Stimulated activated effector memory CD8-positive, alpha-beta T cell treated with anti-CD3 and anti-CD28 coated beads, Interleukin-12 subunit alpha, Interleukin-12 subunit beta, amount 100 ng/mL, for 72 hours (primary cell): ENCODE measurements at places on chromosomes 11 and 22.

- no peak for DNase-seq
These were observed 193.5 kb upstream of the PITPNB start for GRCh38 chr22:28112548-28113043.

DNA sequence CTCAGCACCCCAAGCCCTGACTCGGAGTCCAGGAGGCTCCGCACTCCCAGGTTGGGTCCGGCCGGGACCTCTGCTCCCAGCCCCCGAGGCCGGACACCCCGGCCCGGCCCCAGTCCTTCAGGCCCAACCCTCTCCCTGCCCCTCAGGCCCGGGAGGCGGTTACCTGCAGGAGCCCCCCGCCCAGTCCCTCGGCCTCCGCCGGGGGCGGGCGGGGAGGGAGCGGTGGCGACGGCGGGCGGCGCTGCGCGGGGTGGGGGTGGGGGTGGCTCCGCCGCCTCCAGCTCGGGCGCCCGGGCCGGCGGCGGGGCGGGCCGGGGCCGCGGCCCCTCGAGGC, 310 bp downstream of the TCF20 start:
- DNase-seq = peak; percentile 27

DNA sequence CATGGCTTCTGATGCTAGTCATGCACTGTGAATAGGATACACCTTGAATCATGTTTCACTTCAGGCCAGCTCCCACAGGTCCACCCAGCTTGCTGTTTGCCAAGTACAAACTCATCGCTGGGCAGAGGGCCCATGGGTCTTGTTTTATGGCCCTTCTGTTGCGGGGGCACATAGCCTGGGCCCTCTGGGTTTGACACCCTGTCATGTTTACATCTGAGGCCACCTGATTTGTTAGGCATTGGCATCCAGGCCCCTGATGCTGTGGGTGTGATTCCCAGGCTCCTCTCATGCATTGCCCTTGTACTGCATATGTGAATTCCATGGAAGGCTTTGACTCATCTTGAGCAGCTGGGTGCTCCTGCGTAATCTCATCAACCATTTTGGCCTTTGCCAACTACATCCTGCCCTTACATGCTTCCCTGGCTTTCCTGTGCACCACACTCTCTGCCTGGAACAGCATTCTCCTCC, 32.6 kb downstream of the PPFIBP2 start:
- no peak for DNase-seq

GRCh38 chr22:46536537-46537224, 739 bp downstream of the CELSR1 start:
- DNase-seq = no peak

DNA sequence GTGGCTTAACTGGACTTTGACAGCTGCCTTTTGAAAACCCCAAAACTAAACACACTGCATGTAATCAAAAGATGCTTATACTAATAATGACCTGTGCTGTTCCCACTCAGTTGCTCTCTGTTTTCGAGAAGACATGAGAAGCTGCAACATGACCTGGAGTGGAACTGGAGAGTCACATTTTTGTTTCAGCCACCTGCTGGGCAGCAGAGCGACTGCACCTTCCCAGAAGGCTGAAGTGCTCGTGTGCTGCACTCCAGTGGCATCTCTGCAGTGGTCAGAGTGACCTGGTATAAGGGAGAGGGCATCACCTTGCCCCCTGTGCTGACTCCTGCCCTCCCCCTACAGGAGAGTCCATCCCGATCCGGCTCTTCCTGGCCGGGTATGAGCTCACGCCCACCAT, 8.6 kb downstream of the THYN1 start:
- DNase-seq = no peak

- DNase-seq = no peak
These were observed 3.8 kb downstream of the DCPS start for GRCh38 chr11:126307706-126308105.

DNA sequence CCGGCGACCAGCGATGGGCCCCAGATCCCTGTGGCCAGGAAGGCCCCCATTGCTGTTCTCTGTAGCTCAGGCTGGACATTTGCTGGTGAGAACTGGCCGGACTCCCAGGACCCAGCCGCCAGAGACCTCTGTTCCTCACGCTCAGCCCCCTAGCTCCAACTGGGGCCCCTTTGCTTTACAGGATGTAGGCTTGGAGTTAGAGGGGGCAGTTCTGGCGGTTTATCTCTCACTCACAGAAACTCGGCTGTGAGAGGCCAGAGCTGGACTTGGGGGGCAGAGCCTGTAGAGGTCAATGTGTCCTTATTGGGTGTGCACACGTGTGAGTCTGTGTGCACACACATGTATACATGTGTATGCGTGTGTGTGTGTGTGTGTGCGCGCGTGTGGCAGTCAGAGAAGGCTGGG, 502 bp downstream of the SMIM38 start:
- no peak for DNase-seq

DNA sequence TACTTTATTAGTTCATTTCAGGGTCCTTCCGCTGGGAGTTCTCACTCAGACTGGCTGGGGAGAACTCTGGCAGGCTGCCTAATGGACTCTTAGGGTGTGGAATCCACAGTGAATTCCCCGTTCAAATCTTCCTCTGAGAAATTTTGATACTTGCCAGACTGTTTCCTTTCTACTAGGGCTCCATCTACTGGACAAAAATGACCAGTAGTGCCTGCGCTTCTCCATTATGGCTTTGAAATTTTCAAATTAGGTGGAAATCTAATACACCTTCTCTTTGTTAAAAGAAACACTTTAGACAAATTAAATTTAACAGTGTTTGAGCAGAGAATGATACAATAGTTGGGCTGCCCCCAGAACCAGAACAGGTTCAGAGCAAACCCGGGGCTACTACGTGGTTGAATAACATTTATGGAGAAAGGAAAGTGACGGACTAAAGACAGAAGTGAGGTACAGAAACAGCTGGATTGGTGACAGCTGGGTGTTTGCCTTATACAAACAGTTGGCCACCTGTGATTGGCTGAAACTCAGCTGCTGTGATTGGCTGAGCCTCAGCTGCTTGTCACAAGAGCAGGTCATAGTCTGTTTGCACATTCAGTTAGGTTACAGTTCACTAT, 52.9 kb upstream of the FDX1 start:
- DNase-seq = no peak

DNA sequence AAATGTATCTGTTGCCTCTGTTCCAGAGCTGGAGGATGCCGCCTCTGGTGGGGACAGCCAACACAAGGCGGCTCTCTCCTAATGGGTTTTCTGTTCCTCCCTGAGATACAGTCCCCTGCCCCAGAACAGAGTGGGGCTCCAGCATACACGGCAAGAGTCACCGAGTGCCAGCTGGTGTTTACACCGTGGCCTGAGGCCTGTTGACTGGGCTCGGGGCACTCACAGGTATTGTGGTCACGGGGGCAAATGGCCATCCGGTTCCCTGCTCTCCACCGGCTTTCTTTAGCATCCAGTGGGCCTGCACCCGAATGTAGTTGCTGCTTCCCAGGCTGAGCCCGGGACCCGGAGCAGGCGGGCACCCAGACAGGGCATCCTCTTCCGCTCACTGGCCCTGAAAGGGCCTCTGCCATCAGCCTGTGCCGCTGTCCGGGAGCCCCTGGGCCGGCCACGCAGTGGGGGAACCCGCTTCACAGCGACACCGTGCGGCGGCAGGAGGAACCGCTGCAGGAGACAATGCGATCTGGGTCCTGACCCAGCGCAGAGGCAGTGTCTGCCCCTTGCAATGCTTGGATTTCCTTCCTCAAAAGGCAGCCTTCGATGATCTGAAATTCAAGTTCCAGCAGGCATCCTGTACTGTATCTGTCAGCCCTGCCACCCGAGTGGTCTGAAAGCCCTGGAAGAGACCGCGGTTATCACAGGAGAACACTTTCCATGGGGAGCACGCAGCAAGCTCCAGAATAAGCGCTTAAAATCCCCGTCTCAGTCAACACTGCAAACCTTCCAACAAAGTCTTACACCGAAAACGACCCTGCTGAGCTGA, 859 bp upstream of the KRTAP5-5 start:
- peak; percentile 81 for DNase-seq

DNA sequence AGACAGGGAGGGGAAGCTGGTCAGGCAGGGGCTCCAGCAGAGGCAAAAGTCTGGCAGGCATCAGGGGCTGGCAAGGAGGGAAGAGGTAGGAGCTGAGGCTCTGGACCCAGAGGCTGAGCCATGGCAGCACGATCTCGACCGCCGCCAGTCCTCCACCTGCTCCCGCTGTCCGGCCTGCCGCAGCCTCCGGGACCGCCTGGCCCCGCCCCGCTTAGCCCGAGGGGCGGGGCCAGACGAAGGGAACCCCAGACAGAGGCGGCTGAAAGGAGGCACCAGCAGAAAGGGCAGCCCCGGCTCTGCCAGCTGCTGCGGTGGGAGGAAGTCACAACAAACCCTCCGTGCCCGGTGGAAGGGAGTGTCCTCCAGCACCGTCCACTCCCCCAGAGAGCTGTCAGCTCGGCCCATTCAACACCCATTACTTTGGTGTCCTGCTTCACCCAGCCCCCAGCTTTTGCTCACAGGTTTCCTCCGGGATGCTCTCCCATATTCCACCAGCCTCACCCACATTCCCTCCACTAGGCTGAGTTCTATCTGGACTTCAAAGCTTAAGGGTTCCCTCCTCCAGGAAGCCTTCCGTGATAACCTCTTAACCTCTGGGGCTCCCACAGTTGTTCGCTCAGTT, at the start of gene MFNG:
MFNG (minus strand) TSS at position 161 of the 622 bp plus-strand sequence. CDS start 207 bp downstream, outside the sequence.
- peak; percentile 83 for DNase-seq

- no peak for DNase-seq
These were observed 18.0 kb downstream of the CNTF start for GRCh38 chr11:58640386-58641023.

GRCh38 chr11:44993971-44994704, 43.5 kb upstream of the TP53I11 start:
- no peak for DNase-seq

DNA sequence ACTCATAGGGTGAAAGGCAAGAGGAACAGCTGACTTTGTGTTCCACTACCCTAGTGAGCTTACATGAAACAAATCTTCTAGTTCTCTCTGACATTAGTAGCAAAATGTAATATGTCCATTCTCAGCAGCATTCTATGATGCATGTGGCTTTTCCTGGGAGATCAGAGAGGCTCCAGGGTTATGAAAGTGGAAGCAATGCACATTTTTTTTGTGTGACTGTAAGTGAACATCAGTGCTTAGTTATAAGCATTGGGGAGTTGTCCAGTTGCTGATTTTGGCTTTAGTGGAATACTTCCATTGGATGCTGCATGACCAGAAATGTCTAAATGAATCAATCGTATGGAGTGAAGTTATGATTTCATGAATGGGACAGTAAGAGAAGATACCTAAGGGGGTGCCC, 255.9 kb downstream of the FAT3 start:
- DNase-seq = no peak

DNA sequence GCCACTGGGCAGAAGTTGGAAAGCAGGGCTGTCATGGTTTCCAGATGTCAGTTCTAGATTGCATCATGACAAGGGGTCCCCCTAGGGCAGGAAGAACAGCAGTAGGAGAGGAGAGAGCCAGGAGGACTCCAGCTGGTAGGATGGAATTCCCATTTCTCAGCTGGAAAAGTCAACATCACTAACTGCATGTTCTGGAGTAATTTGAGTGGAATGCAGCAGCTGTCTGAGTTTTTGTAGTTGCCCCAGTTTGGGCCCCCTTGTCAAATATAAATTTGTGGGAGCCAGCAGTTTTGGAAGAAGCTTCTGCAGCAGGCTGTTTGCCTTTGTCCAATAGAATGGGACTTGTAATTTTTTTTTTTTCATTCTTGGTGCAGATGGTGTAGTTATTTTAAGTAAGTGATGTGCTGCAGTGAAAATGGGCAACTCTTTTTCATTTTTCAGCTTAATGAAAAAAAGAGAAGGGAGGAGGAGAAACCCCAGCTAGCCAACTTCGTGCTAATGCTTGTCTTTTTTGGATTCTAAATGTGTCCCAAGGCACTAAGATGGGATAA, 86.9 kb downstream of the LDLRAD3 start:
- no peak for DNase-seq

DNA sequence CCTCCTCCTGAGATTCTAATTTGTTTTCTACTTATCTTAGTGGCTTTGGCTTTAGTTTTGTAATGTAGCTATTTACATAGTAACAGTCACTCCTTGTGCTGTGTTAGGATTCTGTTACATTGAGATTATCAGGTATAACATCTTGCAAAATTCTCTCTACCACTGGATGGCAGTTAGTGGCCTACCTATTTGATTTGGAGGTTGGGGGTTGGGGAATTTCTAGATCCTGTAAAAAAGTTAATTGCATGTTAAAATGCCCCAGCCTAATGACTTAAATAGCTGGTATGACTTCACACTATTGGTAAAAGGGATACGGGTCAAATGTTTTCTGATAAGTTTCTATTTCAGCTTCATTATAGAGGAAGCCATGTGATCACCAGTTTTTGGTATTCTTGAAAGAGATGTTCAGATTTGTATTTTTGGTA, 2.8 kb downstream of the GRK3 start:
- DNase-seq = no peak

DNA sequence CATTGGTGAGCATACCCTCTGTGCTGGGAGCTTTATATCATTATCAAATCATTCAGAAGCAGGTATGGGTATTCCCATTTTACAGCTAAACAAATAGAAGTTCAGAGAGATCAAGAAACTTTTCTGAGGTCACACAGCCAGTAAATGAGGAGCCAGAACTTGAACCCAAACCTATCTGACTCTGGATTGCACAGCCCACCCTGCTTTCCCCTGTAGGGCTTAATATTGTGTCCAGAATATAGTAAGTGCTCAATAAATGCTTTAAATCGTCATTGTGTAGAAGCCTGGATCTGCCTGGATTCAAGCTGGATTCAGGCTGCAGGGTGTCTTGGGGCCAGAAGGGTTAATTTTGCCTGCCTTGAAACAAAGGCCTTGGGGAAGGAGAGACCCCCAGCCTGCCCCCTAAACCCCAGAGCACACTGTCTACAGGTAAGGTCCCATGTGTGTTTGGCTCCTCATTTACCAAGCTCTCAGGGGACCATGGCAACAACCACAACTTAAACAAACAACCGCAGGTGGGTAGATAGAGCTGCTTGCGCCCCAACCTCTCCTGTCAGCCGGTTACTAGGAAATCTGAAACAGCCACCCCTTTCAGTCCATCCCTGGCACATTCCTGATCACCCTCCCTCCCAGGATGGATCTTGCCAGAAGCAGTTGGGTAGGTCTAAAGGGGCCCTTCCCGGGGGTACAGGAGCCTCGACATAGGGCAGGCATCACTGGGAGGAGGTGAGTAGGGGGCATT, 3.0 kb upstream of the SEC14L3 start:
- DNase-seq = no peak

- DNase-seq = no peak
These were observed 77.4 kb upstream of the TMEM45B start for GRCh38 chr11:129738242-129738641.
